Fibroblast of skin of back (primary cell): ENCODE measurements at places on chromosomes 5 and 9.
A peak's percentile ranks its signal among the peaks of the same experiment; 100 is the strongest.

DNA sequence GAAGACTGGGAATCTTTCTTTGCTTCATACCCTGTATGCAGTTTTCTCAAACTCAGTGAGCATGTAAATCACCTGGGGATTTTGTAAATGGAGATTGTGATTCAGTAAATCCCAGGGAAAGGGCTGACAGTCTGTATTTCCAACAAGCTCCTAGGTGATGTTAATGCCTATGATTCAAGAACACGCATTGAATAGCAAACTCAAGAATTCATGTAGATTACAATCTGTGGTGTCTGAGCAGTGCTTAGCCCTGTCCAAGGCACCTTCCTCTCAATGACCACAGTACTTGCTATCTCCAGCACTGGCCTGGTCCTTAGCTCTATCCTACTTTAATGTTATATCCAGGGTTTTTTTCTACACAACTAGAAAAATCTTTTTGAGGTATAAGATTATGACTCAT is 721.4 kb upstream of the MEF2C start:
- DNase-seq = no peak

DNA sequence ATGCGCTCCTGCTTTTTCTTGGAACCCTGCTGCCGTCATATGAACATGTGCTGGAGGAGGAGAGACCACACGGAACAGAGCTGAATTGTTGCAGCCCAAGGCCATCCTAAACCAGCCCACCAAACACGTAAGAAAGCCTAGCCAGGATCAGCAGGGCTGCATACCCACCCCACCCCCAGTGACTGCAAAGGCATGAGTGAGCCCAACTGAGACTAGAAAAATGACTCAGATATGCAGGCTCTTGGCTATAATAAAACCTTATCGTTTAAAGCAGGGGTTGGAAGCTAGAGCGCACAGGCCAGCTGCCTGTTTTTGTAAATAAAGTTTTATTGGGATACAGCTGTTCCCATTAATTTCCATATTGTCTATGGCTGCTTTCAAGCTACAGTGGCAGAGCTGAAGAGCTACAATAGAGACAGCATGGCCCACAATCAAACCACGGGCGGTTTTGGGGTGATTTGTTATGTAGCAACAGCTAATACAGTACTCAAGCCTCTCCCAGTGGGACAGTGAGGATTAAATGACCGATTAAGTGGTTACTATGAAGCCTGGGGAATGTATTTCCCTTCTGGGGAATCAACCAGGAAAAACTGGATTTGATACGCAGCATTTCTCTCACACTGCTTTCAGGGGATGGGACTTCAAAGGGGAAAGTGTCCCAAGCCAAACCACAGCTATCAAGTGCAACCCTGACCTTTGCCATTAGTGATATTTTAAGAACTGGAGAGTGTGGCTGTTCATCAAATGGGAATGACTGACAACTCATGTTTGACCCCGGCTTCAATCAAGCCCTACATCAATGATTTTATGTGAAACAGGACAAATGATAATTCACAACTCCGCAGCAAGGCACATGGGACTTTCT is 6.3 kb downstream of the SHB start:
- DNase-seq = peak; percentile 84

DNA sequence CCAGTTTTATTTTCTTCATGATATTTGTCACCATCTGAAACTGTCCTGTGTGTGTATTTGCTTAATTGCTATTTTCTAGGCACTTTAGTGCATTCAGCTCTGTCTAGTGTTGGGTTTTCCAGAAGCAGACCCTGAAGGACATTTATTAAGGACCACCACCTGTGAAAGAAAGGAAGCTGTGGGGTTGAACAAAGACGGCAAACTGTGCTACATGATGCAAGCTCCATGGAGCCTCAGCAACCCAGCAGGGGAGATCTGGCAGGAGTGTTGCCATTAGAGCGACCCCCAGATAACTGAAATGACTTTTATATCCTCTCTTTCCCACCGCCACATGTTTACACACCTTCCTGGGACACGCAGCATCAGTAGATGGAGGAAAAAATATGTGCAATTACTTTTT is 125.5 kb downstream of the GABRB2 start:
- DNase-seq = no peak

GRCh38 chr5:142924135-142924883 is 154.1 kb downstream of the ARHGAP26 start:
- DNase-seq = peak; percentile 18

GRCh38 chr9:88767504-88767790 is 223.8 kb upstream of the S1PR3 start:
- DNase-seq = no peak

- DNase-seq = peak; percentile 89
These were observed 17.4 kb upstream of the SPDL1 start for GRCh38 chr5:169566202-169566601.

GRCh38 chr9:88775559-88775958 is 215.7 kb upstream of the S1PR3 start:
- peak; percentile 55 for DNase-seq

DNA sequence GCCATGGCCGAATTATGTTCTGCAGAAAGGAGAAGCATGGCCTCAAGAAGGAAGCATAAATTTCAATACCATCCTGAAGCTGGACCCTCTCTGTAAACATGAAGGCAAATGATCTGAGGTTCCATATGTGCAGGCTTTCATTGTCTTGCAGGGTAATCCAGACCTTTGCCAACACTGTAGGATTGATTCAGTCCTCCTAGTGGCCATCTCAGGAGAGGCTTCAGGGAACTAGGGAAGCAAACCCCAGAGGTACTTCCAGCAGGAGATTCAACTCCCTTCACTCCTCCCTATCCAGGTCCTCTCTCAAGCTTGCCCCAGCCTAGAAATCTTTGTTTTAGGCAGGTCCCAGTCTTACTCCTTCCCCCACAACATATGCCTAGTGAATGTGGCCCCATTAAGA is 99.3 kb upstream of the HCN1 start:
- DNase-seq = no peak

- no peak for DNase-seq
These were observed 17.0 kb downstream of the IFNE start for GRCh38 chr9:21465138-21465537.

GRCh38 chr5:40121236-40121635 is 558.5 kb upstream of the PTGER4 start:
- DNase-seq = no peak

- no peak for DNase-seq
These were observed 27.2 kb upstream of the KLF9 start for GRCh38 chr9:70441622-70442021.

GRCh38 chr5:140382866-140383265 is 18.8 kb upstream of the ANKHD1 start:
- DNase-seq = no peak

DNA sequence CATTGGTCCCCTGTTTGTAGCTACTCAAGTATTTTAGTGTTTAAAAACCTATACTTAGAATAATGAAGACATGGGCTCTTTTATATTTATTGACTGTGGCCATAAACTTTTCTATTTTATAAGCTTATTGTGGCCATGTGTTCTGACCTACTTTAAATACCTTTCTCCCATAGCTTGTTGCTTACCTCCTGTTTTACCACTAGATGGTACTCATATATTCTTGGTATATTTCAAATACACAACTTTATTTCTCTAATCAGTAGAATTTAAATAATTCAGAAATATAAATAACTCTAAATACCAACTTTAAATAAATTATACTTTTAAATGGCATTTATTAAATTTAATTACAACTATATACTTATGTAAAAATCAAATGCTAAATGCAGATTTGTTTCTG is 498.0 kb downstream of the PRDM9 start:
- DNase-seq = no peak

DNA sequence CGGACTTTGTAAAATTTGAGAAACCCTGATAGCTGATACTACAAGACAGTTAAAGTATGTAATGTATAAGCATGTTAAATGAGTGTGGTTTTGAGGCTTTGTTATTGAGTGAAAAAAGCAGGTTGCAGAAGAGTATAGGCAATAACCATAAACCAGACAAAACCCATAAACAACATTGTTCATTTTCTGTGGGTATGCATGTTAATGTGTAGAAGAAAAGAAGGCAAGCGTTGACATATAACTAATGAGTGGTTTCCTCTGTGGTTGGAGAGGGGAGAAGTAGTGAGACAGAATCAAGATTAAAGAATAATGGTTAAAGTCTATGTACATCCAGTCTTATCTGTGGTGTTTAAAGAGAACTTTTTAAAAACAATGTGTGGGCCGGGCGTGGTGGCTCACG is 26.2 kb downstream of the RAD23B start:
- DNase-seq = no peak

- DNase-seq = no peak
These were observed 286.9 kb upstream of the ATP10B start for GRCh38 chr5:161138751-161139455.

DNA sequence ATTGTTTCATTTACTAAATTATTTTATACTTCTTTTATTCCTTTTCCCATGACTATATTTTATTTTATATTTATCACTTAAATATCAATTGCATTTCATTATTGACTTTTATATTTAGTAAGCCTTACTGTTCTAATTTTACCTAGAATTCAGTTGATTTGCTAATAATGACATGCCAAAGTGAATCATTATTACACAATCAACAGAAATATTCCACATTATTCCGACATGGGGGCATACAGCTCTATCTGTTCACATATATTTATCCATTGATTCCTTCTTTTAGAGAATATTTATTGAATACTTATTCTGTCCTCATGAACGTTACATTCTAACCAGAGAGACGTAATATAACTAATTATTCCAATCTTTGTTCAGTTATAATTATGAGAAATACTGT is 221.8 kb downstream of the DOCK8 start:
- DNase-seq = no peak

DNA sequence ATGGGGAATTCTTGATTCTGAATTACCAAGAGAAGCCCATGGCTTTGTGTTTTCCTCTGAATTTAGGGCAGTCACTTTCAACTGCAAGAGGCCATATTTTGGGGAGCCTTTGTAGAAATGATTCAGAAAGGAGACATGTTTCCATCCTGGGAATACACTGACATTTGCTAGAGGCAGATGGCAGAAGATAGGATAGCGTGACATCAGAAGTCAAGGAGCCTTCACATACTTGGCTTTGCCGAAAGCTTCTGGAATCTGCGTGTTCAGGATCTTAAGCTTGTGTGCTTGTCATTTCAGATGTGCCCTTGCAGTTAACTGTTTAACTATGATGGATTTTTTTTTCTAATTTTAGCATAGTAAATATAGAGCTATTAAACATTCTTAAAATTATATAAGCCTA is 296.2 kb downstream of the ARHGEF28 start:
- no peak for DNase-seq

- no peak for DNase-seq
These were observed 53.6 kb upstream of the FST start for GRCh38 chr5:53426878-53427277.

GRCh38 chr9:92206488-92206887 is 87.0 kb downstream of the IARS1 start:
- DNase-seq = peak; percentile 25

- DNase-seq = peak; percentile 30
These were observed at the start of gene SARDH for GRCh38 chr9:133737774-133738639. Gene SARDH, minus strand, starts transcription at chr9:133738352. Its CDS starts 4,179 bp downstream, at chr9:133734173.

- peak; percentile 78 for DNase-seq
These were observed 9.9 kb downstream of the REEP2 start for GRCh38 chr5:138448481-138449398.

DNA sequence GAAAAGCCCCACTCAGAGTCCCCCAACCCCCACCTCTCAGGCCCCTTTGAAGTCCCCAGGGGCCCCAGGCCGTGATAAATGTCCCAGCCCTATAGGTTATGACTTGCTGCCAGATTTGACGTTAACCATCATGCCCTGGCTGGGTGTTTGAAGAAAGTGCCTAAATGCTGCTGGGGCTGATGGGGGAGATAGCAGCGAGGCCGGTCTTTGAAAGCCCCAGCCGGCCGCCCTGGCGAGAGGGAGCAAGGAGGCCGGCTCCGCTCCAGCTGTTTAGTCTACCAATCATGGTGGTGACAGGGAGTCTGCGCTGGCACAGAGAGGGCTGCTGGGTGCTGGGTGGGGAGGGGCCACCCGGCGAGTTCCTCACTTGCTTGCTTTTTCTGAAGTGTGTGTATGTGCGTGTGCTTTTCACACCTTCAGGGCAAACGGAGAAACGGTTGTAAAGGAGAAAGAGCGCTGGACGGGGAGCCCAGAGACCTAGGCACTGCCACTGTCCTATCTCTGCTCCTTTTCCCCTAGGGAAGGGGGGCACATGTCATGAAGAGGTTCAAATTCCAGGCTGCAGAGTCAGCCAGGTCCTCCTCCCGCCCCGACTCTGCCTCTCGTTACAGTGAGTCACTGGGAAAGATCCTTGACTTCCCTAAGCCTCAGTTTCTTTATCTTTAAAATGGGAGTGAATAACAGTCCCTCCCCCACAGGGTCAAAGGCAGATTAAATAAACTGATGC is 126.1 kb upstream of the HAND1 start:
- peak; percentile 61 for DNase-seq

DNA sequence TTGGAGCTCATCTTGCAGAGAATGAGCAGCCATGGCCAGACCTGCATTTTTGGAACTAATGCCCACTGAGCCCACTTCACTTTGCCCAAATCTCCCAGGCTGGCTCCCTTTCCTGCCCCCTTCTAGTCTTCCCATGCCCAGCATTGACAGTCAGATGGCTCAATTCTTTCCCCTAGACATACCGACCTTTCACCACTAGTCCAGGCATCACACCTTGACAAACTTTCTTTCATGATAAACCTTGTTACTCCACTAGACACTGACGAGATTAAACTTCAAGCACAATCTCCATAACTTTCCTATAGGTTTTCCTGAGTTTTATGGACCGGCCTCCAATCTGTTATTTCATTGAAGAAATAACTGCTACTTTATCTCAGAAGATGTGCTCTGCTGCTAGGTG is 47.8 kb upstream of the RAI14 start:
- no peak for DNase-seq

DNA sequence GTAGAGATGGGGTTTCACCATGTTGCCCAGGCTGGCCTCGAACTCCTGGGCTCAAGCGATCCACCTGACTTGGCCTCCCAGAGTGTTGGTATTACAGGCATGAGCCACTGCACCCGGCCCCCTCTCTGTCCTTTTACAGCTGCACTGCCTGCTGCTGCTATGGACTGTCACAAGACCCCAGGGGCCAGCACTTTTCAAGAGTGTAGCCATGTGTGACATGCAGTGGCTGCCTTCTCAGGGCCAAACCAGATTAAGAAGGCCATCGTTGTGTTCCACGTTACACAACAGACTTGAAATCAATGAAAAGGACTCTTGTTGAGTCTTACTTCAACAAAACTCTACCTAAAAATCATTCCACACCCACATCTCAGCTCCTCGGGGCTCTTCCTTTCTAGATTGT is 78.9 kb upstream of the ICE1 start:
- no peak for DNase-seq

DNA sequence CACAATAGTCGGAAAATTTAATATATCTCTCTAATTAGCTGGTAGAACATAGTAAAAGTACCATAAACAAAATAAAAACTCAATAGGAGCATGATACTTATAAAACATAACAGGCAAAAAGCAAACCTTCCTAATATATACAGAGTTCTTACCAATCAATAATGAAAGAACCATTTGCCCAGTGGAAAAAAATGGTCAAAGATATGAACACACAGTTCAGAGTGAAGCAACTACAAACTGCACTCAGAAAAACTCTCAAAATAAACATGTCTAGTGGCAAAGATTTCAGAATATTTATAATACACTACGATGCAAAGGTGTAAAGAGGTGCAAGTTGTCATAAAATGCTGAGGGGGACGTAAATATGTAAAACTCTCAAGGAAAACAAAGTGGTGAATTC is 576.2 kb upstream of the CTNND2 start:
- no peak for DNase-seq

- no peak for DNase-seq
These were observed 107.1 kb downstream of the CDH18 start for GRCh38 chr5:19880859-19881436.

- peak; percentile 76 for DNase-seq
These were observed 171.7 kb downstream of the TTC39B start for GRCh38 chr9:15135164-15135792.

- DNase-seq = no peak
These were observed 106.7 kb upstream of the OSMR start for GRCh38 chr5:38739011-38739704.
